ENCODE measurements at places on chromosomes 7 and 10.

DNA sequence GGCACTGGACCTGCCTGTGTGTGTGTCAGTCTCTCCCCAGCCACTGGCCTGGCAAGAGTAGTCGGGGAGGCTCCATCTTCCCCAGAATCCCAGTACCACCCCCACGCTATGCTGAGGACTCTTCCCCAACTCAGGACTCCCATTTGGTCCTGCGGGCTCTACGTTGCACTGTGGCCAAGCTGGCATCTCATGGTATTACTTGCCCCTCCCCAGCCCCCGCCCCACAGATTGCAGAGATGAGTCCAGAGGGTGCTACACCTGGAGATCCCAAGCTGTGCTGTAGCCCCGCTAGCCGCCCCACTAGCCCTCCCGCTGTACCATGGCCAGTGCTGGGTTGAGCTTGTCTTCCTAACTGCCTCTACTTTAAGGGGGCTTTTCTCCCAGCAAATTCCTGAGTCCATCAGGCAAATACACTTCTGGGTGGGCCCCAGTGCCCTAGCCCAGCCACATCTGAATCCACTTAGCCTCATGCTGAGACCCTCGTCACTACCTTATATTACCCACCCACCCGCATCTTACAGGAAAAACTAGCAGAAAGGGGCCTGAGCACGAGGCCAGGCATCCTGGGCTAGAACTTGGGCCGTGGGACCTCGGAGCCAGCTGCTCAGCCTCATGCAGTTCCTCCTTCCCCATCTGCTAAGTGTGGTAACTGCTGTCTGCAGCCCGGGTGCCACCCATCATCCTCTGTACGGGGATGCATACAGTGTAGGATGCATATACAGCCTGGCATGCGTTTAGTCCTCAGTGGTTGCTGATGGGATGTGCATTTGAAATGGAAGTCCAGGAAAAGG, 65.8 kb upstream of the CACUL1 start:
- no peak for DNase-seq

DNA sequence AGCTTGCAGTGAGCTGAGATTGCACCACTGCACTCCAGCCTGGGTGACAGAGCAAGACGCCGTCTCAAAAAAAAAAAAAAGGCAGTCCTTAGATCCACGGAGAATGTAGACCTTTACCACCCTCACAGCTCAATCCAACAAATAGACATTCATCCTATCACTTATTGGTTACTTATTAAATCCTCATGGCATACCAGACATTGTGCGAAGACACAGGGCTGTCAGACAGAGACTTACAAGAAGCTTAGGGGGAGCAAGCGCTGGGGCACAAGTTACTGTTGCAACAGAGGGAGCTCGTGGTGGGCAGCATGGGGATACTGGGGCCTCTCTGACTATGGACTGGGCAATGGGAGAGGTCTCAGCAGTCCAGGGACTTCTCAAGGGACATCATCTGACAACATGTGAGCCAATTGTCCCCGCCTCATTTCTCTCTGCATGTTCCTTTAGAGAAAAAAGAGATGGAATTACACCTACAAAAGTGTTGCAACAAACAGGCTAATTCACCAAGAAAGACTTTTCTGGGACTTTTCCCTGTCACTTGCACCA, 82.8 kb upstream of the TNS3 start:
- DNase-seq = no peak

- no peak for DNase-seq
Observed at GRCh38 chr7:80311313-80311712, 176.7 kb downstream of the GNAI1 start.

DNA sequence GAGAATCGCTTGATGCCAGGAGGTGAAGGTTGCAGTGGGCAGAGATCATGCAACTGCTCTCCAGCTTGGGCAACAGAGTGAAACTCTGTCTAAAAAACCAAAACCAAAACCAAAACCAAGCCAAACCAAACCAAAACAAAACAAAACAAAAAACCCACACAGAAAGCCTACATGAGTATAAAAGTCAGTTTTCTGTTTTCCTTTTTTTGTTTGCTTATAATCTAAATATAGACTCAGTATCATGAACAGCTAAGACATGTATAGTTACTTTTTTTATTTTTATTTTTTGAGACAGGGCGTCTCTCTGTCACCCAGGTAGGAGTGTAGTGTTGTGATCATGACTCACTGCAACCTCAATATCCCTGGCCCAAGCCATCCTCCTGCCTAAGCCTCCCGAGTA, 16.8 kb upstream of the MTPN start:
- DNase-seq = no peak

GRCh38 chr10:83678850-83679249, 460.5 kb upstream of the GHITM start:
- DNase-seq = no peak

- DNase-seq = no peak
Observed at GRCh38 chr10:1519391-1519790, 217.9 kb downstream of the ADARB2 start.

DNA sequence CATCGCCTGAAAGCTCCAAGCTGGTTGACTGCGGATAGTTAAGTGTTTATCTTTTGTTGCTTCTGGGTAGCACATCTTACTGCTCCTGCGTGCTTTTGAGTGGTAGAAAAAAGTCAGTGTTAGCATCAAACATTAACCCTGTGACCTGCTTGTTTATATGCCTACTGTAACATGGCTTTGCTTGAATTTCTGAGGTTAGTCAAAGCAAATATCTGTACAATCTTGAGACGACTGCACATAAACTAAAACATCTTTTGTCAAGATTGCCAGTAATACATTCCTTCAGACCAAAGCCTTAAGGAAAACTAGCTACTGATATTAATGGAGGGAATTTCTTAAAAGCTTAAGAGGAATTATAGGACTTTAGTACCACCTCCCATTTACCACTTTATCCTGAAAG, 163.7 kb downstream of the BAMBI start:
- DNase-seq = no peak

GRCh38 chr10:98959379-98959778, 276.3 kb downstream of the HPSE2 start:
- DNase-seq = no peak

DNA sequence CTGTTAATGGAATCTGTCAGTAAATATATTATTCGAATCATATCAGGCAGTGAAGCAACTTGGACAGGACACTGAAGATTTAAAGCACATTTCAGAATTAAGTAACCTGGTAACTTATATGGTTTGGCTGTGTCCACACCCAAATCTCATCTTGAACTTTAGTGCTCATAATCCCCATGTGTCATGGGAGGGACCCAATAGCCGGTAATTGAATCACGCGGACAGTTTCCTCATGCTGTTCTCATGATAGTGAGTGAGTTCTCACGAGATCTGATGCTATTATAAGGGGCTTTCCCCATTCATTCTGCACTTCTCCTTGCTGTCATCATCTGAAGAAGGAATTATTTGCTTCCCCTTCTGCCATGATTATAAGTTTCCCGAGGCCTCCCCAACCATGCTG, 83.2 kb upstream of the COL1A2 start:
- no peak for DNase-seq

DNA sequence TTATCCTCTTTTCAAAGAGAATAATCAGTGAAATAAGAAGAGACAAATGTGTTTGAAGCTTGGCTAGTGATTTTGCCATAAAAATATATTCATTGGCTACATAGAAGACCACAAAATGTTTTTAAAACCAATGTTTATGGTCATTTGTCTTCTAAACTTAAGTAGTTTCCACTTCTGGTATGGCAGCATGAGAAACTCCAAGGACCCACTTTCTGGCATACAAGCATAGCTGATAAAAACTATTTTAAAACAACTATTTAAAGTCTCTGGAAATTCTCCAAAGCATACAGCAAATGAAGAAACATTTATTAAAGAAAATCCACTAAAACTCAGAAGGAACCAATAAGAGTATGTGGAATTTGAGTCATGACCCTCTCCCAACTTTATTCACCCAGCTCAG, 89.2 kb upstream of the TOMM7 start:
- no peak for DNase-seq

- no peak for DNase-seq
Observed at GRCh38 chr10:10205906-10206305, 811.8 kb upstream of the CELF2 start.

DNA sequence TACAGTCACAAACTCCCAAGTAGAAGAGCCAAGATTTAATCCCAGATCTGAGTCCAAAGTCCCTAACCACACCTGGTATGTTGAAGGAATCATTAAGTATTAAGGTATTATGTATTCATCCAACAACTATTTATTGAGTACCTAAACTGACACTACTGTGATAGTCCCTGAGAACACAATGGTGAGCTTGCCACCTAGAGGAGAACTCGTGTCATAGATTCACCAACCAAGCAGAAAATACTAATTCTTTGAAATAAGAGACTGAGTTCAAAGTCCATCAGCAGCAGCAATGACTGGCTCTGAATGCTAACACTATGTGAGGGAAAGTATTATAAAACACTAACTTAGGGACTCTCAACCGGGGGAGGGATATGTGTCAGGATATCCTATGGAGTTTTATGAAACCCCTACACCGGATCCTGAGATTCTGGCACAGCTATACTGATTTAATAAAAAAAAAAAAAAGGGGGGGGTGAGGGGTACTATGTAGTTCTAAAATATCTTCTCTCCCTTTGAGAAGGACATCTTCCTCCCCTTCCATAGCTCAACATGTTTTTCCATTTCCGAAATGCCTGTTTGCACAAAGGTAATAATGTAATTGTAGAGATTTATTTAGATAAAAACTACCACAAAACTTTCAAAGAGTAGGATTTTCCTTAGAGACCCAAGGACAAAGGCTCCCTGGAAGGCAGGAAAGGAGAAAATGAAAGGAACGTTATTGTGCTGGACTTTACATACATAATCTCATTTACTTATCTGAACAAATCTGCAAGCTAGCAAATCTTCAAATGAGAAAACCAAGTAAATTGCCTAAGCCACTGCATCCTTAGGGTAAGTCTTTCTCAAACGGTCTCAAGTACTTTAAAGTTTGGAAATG, 1.6 kb downstream of the NCOA4 start:
- DNase-seq = peak; percentile 12

DNA sequence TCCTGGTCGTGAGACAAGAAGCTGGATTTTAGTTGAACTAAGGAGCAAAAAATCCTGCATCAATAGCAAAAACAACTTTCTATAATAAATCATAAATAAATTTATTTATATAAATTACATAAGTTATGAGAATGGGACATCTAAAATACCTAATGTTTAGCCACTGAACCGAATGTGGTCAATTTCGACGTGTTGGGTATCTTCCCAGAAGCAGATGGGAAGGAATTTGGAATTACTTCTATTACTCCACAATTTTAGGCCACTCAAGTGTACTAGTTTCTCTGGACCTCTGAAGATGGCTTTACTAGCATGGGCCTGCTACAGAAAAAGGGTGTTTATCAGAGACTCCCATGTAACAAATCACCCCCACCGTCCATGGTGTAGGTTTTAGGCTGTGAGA, 172.0 kb downstream of the PRPF18 start:
- no peak for DNase-seq

Measured in stimulated activated CD4-positive, alpha-beta T cell treated with anti-CD3 and anti-CD28 coated beads, Interleukin-1b, Interleukin-23, amount 100 ng/mL, for 48 hours (primary cell).